ENCODE measurements at places on chromosomes 1 and 21.
A peak's percentile ranks its signal among the peaks of the same experiment; 100 is the strongest.

GRCh38 chr1:210937846-210938245 lies 196.1 kb downstream of the KCNH1 start:
- no peak for DNase-seq

DNA sequence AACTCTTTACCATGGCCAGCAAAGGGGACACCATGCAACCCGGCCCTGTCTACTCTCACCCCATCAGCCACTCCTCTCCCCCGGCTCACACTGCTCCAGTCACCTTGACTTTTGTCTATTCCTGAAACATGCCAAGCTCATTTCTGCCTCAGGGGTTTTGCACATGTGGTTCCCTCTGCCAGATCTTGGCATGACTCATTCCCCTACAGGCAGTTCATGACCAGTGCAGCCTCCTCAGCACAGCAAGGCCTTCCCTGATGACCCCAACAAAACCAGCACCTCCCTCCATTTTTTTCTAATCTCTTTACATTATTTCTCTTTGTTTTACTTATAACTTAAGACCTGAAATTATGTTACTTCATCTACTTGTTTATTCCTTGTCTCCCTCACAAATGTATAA lies 58.6 kb upstream of the GJB5 start:
- no peak for DNase-seq

DNA sequence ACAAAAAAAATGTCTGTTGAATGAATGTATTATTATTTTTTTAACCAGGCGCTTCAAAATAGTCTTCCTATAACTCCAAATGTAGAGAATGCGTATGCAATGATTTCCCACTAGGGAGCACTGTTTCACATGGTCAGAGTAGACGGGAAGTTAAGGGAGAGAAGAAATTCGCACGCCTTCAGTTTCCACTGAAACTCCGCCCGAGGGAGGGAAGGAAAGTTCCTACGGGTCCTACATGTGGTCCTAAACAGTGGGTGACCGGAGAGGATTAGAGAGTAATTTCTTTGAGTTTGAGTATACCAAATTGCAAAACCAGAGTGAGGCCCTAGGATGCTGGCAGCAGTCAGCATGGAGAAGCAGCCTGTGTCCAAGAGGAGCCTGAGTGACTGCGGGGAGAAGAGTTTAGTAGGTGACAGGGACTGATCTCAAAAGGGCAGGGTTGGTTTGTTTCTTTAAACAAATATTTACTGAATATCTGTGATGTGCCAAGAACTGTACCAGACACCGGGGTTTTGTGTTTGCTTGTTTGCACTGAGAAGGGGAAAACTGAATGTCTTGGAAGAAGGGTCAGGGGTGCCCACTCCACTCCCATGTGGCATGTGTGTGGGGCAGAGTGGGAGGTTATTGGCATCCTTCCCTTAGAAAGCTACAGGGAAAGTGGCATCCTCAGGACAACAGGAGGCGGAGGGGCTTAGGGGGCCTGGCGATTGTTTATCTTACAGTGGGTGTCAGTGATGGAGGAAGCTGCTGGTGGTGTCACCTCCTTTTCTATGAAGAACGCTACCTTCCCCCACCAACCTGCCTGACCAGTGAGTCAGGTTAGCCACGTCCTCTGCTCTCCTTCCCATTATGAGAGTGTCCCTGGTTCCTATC lies 22.8 kb downstream of the RNU5D-1 start:
- DNase-seq: peak; percentile 69

DNA sequence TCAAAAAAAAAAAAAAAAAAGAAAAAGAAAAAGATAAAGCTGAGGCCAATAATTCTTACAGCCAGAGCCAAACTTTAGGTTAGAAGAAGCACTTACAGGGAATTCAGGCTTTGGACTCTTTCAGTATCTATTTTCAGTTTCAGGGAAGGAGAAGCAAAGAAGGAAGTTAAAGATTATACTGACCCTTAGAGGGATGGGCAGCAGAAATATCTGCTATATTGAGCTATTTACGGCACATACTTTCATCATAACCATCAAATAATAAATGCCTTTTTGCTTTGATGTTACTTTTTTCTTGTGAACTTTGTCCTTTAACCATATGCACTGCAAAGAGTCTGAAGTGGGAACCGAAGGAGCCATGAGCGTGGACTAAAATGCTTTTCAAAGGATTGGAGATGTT lies 42.0 kb downstream of the TM2D1 start:
- no peak for DNase-seq

- no peak for DNase-seq
Observed at GRCh38 chr21:39984286-39984991, 117.2 kb downstream of the PCP4 start.

DNA sequence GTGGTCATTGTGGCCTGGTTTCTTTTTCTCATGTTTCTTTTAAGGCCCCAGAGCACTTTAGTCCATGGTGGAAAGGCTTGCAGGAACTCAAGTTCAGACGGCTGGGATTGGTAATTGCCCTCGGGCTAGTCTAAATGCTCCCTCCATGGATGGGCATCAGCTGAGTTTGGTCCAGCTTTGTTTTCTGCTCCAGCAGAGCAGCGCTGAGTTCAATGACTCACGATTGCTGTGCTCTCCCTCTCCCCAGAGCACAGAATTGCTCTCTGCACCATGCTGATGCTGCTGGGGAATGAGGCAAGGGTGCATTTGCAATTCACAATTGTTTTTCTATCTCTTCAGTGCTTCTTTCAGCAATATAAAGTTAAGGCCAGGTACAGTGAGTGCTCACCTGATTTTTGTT lies 1.8 kb upstream of the OR2T6 start:
- no peak for DNase-seq

DNA sequence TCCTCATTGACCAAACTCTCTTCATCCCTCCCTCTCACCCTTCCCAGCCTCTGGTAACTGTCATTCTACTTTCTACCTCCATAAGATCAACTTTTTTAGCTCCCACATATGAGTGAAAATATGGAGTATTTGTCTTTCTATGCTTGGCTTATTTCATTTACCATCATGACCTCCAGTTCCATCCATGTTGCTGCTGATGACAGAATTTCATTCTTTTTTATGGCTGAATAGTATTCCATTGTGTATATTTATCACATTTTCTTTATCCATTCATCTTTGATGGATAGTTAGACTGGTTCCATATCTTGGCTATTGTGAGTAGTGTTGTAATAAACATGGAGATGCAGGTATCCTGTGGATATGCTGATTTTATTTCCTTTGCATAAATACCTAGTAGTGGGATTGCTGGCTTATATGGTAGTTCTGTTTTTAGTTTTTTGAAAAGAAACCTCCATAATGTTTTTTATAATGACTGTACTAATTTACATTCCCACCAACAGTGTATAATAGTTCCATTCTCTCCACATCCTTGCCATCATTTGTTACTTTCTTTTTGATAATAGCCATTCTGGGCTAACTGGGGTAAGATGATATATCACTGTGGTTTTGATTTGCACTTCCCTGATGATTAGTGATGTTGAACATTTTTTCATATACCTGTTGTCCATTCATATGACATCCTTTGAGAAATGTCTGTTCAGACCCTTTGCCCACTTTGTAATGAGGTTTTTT lies 35.7 kb downstream of the IARS2 start:
- DNase-seq: no peak

DNA sequence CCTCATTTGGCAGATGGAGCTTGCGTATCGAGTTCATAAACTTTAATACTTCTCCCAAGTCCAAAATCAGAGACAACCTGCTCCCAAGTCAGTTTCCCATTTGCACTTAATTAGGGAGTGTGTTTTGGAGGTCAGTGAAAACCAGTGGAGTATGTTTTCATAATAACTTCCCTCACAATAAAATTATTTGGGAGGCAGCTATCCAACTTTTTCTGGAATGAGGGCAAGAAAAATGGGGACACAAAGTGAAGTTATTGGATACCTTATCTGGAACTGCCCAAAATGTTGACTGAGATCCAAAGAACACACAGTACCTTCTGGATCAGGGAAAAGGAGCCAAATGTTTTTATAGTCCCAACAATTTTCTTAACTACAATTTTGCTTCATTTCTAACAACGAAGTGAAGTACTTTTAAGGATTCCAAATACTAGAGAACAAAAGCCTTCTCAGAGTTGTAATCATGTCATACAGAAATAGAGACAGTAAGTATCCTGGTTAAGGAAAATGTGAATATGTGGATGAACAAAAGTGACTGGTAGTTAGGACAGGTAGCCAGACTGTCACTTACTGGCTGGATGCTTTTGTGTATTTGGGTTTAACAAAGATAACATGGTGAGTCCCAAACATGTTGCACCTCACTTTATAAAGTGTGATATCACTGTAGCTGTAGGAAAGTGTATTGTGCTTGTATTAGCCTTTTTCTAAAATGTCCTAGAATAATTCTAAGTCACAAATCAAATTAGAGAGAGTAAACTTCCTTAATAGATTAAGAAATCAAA lies 325.0 kb downstream of the HLX start:
- DNase-seq: no peak

- peak; percentile 25 for DNase-seq
Observed at GRCh38 chr1:119713749-119714456, 2.2 kb downstream of the PHGDH start.

DNA sequence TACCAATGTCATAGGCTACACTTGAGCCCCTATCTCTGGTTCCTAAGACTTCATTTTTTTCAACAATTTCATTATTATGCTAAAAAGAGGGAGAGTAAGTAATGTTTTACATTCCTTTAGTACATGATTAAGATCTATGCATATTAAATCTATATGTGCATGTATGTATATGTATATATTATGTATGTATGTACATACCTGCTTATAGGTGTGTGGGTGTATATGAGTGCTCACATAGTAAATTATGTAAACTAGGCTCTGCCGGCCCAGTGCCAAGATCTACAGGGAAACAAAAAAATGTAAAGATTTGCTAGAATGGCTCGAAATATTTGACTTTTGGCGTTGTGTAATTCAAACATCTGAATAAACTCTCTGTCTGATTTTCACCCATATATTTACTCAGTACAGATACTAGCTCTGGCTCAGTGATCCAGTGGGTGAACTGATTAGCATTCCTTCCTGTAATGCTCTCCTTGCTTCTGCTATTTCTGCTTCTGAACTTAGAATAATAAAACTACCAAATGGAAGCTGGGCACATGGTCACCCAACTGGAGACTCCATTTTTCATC lies 113.1 kb upstream of the FGGY start:
- no peak for DNase-seq

- peak; percentile 31 for DNase-seq
Observed at GRCh38 chr1:198681831-198682759, 43.3 kb downstream of the PTPRC start.

- DNase-seq: peak; percentile 74
Observed at GRCh38 chr1:161044908-161045735, 655 bp downstream of the USF1 start.

DNA sequence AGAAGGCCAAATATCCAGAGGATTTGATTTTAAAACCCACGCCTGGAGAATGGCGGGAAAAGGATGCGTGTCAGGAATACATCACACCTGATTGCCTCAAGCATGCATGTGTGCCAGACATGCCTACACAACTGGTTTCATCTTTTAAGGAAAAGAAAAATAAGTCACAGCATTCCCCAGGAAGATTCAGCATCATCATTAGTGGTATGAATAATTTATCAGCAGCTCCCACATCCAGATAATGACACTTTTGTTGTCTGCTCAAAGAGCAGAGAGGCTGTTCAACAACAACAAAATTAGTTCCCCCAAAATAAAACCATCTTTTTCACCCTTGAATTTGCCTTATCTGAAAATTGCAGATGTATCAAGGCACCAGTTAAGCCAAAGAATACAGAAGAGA lies 328.6 kb upstream of the C1orf87 start:
- no peak for DNase-seq

- DNase-seq: no peak
Observed at GRCh38 chr1:183604038-183604808, 14.0 kb upstream of the NCF2 start.

- no peak for DNase-seq
Observed at GRCh38 chr1:202713110-202713509, 2.9 kb upstream of the SYT2 start.

GRCh38 chr1:15680131-15680530 lies 4.0 kb upstream of the PLEKHM2 start:
- DNase-seq: no peak

GRCh38 chr1:248851390-248851789 lies 7.5 kb downstream of the ZNF692 start:
- no peak for DNase-seq

GRCh38 chr1:203548892-203549291 lies 54.9 kb downstream of the OPTC start:
- no peak for DNase-seq

- no peak for DNase-seq
Observed at GRCh38 chr1:40763742-40764532, 19.6 kb upstream of the KCNQ4 start.

DNA sequence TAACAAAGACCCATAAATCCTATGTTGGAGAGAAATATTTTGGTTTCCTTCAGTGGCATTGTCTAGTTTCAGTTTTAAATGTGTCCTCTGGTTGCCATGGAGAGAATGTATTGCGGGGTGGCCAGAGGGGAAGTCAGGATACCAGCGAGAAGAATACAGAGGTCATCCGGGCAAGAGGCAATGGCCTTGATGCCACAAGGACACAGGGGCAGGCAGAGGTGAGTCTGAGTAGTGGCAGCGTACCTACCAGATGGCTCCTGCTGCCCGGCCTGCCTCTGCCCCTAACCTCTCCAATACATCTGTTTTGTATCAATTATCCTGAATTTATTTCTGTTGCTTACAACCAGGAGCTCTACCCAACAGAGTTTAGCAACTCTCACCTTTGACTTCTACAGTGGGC lies 14.9 kb downstream of the KLHDC7A start:
- no peak for DNase-seq

- DNase-seq: no peak
Observed at GRCh38 chr1:87224201-87224600, 104.5 kb upstream of the LMO4 start.

- DNase-seq: no peak
Observed at GRCh38 chr1:233867028-233867427, 37.4 kb upstream of the SLC35F3 start.

- no peak for DNase-seq
Observed at GRCh38 chr1:246591047-246591446, 24.8 kb downstream of the CNST start.

DNA sequence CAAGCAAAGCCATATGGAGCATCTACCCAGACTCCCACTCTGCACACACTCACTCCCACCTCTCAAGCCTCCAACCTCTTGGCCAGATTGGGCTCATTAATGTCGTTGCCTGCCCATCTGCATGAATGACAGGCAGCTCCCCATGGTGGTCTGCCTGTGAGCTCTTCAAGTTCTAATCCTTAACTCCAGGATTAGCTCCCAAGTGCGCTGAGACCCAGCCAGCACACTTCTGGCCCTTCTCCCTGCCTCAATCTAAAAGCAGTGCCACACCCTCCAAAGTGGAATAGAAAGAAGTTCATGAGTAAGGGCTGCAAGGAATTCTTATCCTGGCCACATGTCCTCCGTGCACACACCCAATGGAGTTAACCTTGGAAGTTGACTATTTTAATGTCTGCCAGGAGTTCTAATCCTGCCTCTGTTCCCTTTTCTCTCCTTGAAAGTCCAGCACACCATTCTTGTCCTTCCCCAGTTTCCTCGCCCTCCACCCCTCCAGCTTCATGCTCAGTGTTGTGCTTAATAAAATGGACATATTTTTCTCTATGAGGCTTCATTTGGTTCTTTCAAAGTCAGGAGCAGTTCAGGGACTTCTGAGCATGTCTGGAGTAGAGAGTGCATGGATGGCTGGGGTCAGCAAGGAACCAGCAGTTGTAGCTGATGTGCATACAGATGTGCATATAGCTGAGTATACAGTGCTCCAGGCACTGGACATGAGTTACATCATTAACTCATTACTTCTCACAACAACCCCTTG lies 30.1 kb downstream of the CAMK1G start:
- no peak for DNase-seq

- DNase-seq: no peak
Observed at GRCh38 chr1:72063364-72064044, 218.8 kb downstream of the NEGR1 start.

Data from HEK293T (cell line).